ENCODE measurements at places on chromosomes 4 and X. TPM values are rescaled to one million over a fixed set of nuclear protein-coding genes. Genes with fewer than 3 reads are reported as not detected.

- ATAC-seq = no peak
Observed at GRCh38 chrX:96211953-96212352, 472.7 kb upstream of the DIAPH2 start.

GRCh38 chrX:1249101-1249887 lies 19.3 kb upstream of the CSF2RA start:
- ATAC-seq = peak; percentile 50

DNA sequence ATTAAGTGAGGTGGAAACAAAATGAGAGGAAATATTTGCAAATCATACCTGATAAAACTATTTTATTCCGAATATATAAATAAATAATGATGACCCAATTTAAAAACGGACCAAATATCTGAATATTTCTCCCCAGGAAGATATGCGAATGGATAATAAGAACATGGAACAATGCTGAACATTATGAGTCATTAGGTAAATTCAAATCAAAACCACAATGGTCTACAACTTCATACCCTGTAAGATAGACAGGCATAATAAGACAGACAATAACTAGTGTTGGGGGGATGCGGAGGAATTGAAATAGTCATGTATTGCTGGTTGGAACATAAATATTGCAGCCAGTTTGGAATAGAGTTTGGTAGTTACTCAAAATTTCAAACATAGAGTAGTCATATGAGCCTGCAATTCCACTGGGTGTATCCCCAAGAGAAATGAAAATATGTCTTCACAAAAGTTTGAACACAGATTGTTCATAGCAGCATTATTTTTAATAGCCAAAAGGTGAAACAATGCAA lies 47.6 kb upstream of the DRP2 start:
- no peak for ATAC-seq

DNA sequence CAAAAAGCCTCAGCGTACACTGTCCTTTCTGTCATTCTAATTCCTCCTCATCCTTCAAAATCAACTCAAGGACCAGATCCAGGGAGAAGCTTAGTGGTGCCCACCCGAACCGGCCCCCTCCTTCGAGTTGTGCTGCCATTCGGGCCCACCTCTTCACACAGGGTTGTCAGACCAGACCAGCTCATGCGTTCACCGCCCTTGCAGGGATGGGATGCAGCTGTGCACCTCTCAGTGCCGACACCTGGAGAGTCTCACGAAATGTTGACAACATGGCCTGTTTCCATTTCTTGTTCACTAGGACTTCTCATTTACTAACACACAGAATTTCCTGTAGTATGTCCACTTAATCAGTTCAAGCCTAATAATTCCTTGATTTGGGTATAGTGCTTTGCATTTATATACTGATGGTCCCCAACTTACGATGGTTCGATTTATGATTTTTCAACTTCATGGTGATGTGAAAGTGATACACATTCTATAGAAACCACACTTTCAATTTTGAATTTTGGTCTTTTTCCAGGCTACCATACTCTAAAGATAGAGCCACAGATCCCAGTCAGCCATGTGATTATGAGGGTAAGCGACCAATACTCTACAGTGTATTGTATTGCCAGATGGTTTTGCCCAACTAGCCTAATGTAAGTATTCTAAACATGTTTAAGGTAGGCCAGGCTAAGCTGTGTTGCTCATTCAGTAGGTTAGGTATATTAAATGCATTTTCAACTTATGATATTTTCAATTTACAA lies 23.3 kb downstream of the PKD2 start:
- no peak for ATAC-seq

GRCh38 chrX:130301405-130301804 lies 32.7 kb upstream of the ZNF280C start:
- no peak for ATAC-seq

- ATAC-seq = no peak
Observed at GRCh38 chr4:39840027-39840426, 137.7 kb downstream of the PDS5A start.

- no peak for ATAC-seq
Observed at GRCh38 chr4:141016117-141016798, 117.0 kb downstream of the RNF150 start.

- no peak for ATAC-seq
Observed at GRCh38 chr4:7087036-7087435, 19.2 kb upstream of the GRPEL1 start.

DNA sequence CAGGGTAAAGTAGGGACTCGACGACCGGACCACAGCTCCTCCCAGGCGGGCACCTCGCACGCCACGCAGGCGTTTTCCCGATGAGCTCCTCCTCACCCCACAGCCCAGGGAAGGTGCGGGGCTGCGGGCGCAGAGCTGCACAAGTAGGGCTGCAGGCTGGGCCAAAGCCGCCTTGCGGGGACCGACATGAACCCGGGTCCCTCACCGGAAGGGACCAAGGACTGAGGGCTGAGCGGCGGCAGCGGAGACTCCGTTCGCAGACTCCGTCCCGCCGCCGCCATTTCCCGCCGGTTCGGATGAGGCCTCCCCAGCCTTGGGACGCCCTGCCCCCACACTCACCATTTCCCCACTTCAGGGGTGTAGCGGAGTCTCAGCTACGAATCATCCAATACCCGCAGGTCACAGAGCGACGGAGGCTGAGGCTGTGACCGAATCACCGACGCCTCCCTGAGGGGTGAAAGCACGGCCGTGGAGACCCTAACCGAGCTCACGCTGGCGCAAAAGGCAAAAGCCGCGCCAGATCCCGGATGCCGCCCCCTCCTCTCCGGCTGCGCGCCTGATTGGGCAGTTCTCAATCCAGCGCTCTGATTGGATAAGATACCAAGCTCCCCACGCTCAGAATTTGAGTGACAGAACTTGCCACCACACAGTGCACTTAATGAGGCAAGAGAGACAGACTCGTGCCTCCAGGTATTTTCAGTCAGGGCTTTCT lies at the start of gene ZNF732:
Gene ZNF732 (minus strand): TSS at position 506 of the 712 bp plus-strand sequence. CDS start 164 bp downstream, at position 342.
- no peak for ATAC-seq

Gene SORBS2
- total RNA-seq = not detected

DNA sequence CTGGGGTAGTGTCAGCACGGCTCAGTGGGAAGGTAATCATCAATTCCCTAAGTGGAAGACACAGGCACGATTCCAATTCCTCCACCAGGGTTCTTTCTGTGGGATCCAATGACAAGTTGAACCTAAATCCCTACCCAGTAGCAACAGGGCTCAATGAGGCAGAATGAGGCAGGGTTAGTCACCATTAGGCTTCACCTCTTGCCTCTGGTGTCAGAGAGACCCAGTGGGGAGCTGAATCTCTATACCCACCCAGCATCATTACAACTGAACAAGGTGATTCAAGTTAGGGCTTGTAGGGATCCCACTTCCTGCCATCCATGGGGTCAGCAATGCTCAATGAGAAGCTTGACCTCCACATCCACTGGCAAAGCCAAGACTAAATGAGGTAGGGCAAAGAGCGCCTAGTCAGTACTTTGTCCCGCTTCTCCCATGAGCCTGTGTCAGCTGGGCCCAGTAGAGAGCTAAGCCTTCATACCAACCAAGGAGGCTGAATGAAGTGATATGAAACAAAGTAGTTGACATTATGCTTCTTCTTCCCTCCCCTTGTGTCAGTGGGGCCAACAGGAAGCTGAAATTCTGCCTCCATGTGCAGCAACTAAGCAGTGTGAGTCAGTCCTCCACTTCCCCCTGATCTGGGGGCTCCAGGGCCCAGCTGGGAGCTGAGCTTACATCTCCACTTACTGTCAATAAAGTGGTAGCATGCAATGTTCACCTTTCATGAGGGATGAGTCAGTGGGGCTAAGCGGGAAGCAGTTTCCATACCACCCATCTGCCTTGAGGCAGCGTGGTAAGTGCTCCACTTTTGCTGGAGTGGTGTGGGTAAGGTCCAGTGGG lies 36.4 kb upstream of the RBM41 start:
- ATAC-seq = peak; percentile 85

DNA sequence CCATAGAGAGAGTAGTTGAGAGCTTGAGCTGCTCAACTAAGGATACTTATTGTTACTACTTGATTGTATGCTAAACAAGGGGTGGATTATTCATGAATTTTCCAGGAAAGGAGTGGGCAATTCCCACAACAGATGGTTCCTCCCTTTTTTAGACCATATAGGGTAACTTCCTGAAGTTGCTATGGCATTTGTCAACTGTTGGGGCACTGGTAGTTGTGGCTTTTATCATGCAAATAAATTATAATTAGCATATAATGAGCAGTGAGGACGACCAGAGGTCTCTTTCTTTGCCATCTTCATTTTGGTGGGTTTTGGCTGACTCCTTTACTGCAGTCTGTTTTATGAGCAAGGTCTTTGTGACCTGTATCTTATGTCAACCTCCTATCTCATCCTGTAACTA lies 1403.5 kb upstream of the PABPC4L start:
- ATAC-seq = no peak

DNA sequence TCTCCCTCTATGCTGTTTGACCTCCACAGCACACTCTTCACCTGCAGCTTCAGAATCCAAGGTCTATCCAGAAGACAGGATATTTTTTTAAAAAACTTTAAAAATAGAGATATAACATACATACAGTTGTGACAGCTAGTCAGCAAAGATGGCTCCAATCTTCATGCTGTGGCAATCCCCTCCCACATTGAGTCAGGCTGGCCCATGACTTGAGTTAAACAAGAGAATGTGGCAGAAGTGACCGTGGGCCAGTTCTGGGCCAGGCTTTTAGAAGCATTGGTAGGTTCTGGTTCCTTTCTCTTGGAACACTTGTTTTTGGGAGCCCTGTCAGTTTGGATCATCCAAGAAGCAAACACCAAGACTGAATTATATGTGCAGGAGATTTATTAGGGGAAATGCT lies 36.1 kb upstream of the REPS2 start:
- ATAC-seq = no peak

DNA sequence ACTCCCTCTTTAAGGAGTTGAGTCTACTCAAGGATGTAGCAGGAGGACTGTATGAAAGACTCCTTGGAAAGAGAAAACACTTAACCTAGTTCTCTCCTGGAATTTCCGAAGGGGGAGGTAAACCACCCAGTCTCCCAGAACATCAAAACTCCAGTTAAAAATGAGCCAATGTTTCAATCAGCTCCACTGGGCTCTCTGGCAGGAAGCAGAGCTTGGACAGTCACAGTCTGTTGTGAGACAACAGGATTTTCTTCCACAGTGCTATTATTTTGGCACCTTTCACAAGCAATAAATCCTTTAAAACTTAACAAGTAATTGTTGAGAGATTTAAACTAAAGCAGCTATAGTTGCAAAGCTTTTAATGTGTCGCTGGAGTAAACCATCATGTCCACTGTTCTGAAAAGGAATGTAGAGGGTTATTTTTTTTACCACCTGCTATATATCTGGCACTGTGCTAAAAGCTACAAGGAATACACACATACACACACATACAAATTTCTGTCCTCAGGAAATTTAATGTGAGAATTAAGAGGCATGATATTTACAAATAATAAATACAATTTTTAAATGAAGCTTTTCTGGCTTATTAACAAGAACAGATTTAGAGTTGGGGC lies 229.2 kb upstream of the INTU start:
- no peak for ATAC-seq

DNA sequence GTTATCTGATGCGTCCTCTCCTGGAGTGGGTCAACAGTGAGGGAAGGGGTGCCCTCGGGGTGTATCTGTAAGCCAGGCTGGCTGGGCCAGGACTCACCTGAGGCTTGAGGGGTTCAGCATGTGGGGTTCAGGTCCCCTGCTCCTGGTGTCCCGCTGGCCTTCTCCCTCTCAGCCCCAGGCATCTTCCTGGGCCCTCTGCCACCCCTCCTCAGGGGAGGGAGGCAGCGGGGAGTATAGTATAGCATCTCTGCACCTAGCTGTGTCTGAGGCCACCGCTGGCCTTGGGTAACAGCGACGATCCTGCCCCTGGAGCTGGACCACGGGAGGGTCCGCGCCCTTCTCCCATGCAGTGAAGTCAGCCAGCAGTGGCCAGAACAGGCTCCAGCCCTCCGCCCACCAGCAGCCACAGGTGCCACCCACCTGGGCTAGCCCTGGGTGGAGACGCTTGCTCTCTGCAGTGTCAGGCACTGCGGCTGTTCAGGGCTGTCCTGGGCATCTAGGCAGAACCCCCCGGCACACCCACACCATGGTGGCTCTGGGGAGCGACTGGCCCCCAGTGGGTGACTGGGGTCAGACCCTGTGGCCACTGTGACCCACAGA lies 110.7 kb upstream of the NKX1-1 start:
- no peak for ATAC-seq

DNA sequence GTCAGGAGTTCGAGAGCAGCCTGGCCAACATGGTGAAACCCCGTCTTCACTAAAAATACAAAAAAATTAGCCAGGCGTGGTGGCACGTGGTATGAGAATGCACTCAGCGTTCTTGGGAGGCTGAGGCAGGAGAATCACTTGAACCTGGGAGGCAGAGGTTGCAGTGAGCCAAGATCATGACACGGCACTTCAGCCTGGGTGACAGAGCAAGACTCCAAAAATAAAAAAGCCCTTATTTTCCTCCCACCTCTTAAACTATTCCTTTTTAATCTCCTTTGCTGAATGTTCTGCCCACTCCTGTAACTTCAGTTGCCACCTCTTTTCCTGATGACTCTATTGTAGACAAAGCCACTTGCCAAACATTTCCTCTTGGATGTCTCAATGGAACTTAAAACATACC lies 72.6 kb downstream of the TAF1 start:
- ATAC-seq = no peak

Gene TLR2
- total RNA-seq = 2.0 TPM

- peak; percentile 44 for ATAC-seq
Observed at GRCh38 chr4:150849016-150849415, 166.1 kb downstream of the LRBA start.

- ATAC-seq = no peak
Observed at GRCh38 chr4:27000820-27001219, 140.2 kb downstream of the STIM2 start.

Gene ZAR1
- not detected for total RNA-seq

DNA sequence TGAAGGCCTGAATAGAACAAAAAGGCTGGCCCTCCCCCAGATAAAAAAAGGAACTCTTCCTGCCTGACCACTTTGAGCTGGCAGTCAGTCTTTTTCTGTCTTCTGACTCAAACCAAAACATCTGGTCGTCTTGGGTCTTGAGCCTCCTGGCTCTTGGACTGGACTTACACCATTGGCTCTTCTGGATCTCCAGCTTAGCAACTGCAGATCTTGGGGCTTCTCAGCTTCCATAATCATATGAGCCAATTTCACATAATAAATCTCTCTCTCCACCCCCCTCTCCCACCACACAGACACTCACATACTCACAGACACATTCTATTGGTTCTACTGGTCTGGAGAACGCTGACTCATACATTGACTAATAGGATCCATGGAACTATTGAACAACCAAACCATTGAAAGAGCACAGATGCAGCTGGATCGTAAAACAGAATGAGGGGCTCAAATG lies 15.6 kb upstream of the CWH43 start:
- ATAC-seq = peak; percentile 32

DNA sequence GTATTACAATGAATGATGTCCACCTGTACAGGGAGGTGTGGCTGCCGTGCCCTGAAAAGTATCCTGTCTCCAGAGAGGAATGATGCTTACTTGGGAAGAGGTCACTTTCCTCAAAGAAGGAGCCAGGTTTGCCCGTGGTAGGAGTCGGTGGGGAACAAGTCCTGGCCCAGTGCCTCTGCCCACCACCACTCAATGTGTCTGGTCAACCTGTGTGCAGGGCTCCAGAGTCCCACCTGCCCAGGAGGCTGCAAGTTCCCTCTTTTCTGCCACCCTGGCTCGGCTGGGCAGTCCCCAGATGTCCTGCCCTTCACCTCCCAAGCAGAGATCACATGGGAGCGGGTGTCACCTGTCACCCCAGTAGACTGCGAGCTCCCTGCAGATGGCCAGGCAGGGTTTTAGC lies 75.4 kb upstream of the C4orf50 start:
- ATAC-seq = no peak

Data from activated T-helper 17 cell treated with anti-CD3 and anti-CD28 coated beads, Interleukin-2, amount 50 U/mL, for 72 hours (primary cell).